CD14-positive monocyte (primary cell): ENCODE measurements at places on chromosomes 4 and X.
A peak's percentile ranks its signal among the peaks of the same experiment; 100 is the strongest.

DNA sequence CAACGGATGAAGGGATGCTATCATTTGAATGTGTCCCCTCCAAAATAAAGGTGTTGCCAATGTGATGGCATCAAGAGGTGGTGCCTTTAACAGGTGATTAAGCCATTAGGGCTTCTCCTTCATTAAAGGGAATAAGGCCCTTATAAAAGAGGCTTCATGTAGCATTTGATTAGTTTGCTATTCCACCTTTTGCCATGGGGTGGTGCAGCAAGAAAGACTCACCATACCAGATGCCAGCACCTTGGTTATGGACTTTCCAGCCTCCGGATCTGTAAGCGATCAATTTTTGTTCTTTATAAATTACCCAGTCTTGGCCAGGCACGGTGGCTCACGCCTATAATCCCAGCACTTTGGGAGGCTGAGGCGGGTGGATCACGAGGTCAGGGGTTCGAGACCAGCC, 7.9 kb upstream of the SLC25A43 start:
- DNase-seq, result no peak

DNA sequence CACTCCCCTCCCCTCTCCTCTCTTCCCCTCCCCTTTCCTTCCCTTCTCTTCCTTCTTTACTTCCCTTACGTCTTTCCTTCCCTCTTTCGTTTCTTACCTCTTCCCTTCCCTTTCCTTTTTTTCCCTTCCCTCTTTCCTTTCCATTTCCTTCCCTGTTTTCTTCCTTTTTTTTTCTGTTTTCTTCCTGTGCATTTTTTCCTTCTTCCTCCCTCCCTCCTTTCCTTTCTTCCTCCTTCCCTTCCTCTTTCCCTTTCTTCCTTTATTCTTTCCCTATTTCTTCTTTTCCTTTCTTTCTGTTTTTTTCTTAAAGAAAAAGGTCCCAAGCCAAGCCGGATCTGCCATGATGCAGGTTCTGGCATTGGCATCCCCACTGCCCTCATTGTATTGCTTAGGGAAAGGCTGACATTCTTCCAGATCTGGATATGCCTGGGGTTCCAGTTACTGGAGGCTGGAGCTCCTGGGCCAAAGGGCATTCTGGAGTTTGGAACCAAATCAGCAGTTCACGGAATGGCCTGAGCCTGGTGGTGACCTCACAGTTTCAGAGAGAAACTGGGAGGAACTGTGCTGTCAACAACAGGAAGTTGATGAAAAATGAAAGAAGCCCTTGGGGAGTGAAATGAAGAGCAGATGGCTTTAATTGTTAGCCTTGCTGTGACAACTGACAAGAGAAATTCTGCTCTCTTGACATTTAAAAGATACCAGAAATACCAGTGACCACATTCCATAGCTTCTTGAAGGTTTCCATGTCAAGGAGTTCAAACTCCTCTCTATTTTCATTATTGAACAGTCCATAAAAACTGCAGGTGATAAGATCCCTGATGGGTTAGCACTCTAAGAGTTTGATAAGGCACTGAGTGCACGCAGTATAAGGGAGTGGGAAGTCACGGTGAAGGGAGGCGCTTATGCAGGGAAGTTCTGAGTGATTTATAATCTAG, 622.1 kb downstream of the SPRY1 start:
- no peak for DNase-seq

- DNase-seq, result no peak
These were observed 1.8 kb downstream of the PRDM8 start for GRCh38 chr4:80199004-80199560.

GRCh38 chr4:24103434-24104157, 213.7 kb upstream of the PPARGC1A start:
- DNase-seq, result no peak

DNA sequence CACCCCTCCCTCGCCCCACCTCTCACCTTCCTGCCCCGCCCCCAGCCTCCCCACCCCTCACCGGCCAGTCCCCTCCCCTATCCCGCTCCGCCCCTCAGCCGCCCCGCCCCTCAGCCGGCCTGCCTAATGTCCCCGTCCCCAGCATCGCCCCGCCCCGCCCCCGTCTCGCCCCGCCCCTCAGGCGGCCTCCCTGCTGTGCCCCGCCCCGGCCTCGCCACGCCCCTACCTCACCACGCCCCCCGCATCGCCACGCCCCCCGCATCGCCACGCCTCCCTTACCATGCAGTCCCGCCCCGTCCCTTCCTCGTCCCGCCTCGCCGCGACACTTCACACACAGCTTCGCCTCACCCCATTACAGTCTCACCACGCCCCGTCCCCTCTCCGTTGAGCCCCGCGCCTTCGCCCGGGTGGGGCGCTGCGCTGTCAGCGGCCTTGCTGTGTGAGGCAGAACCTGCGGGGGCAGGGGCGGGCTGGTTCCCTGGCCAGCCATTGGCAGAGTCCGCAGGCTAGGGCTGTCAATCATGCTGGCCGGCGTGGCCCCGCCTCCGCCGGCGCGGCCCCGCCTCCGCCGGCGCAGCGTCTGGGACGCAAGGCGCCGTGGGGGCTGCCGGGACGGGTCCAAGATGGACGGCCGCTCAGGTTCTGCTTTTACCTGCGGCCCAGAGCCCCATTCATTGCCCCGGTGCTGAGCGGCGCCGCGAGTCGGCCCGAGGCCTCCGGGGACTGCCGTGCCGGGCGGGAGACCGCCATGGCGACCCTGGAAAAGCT, at the start of the genes HTT and HTT-AS:
Gene HTT, plus strand, starts transcription at position 604 of the 768 bp plus-strand sequence. Its CDS starts 145 bp downstream, at position 749.
Gene HTT-AS, minus strand, starts transcription at position 461 of the 768 bp plus-strand sequence.
- DNase-seq, result peak; percentile 92

- DNase-seq, result no peak
These were observed 125.3 kb downstream of the SOWAHB start for GRCh38 chr4:76772498-76773106.

GRCh38 chr4:46975812-46976553, 17.4 kb downstream of the GABRA4 start:
- peak; percentile 48 for DNase-seq

DNA sequence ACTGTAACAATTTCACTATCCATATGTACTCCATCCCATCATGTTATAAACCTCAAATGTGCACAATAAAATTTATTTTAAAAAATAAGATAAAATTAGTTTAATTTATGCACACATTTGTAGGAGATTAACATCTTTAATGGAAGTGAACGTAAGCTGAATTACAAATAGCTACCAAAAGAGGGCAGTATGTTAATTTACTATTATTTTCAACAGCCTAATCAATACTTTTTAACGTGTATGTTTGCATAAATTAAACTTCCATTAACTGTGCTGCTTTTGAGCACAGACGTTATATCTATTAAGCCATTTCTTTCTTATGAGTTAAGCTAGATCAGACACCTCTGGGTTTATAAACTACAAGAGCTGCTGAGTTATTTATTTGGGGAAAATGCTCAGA, 56.5 kb upstream of the PHKA2 start:
- DNase-seq, result no peak

DNA sequence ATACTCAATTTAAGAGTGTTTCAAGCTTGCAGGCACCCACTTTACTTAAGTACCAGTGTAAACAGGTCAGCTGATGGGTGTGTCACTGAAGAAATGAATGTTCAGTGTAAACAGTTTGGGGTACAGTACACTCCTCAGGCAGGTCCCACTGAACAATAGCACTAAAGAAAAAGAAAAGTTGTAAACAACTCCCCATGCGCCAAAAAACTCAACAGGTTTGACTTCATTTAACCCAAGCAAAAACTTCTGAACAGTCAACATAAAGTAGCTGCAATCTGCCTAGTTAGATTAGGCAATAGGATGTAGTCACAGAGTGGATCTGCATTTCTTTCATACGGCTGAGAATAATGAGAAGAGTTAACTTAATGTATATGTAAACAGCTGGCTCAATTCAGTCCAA, 93.2 kb downstream of the FAM13A start:
- peak; percentile 68 for DNase-seq

DNA sequence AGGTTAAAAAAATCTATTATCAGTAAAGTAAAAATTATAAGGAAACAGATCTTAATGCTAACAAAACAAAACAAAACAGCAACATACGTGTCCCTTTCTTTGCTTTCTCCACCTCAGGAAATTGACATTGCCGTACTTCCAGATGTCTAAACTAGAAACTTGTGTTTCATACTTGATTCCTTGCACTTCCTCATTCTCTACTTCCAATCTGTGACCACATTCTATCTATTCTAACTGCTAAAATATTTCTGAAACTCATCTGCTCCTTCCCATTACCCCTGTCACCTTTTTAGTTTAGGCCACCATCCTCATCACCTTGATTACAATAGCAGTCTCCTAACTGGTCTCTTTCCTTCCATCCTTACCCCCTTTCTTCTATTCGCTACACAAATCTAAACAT, 22.5 kb upstream of the RPA4 start:
- peak; percentile 0 for DNase-seq

- no peak for DNase-seq
These were observed 26.1 kb downstream of the ARHGEF6 start for GRCh38 chrX:136754651-136755050.

- no peak for DNase-seq
These were observed 98.8 kb downstream of the SOWAHB start for GRCh38 chr4:76799140-76799539.

DNA sequence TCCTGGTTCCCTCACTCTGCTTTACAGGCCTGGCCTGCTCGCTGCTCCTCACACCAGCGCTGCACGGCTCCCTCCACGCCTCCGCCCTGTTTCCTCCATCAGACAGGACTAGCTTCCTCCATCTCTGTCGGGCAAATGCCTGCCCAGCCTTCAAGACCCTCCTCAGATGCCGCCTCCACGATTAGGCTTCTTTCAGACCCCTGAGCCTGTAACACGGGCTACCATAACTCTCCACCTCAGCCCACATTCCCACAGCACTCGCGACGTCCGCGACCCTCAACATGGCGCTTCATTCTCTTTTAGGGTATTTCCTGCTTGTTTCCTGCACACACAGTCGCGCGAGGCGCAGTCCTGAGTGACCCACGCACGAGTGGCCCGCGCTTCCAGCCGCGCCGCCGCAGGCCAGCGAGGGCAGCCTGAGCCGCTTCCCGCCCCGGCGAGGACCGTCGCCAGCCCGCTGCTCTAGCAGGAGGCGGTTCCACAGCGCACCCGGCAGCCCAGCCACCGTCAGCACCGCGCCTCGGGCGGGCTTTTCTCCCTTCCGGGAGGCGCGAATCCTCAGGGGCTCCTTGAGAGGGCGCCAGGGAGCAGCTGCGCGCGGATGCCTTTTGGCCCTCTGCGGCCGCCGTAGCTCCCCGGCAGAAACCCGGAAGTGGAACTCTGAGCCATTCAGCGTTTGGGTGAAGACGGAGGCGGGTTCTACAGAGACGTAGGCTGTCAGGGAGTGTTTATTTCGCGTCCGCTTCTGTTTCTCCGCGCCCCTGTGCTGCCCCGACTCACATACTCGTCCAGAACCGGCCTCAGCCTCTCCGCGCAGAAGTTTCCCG, at the start of gene FRG1:
Gene FRG1, plus strand, starts transcription at position 695 of the 827 bp plus-strand sequence. CDS start 138 bp downstream, outside the sequence.
- peak; percentile 93 for DNase-seq

DNA sequence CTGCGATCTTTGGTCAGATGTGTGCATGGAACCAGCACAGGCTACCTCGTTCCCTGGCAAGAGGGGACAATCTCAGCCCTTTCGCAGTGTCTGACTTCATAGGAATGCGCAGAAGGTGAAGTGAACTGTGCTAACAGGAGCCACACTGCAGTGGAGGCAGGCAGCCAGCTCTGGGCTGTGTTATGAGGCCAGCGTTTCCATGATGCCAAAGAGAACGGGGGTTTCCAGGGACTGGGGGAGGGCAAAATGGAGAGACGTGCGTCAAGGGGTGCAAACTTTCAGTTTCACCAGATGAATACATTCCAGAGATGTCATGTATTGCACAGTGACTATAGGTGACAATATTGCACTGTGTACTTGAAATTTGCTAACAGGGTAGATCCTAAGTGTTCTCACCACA, 30.4 kb downstream of the CLDN34 start:
- no peak for DNase-seq

DNA sequence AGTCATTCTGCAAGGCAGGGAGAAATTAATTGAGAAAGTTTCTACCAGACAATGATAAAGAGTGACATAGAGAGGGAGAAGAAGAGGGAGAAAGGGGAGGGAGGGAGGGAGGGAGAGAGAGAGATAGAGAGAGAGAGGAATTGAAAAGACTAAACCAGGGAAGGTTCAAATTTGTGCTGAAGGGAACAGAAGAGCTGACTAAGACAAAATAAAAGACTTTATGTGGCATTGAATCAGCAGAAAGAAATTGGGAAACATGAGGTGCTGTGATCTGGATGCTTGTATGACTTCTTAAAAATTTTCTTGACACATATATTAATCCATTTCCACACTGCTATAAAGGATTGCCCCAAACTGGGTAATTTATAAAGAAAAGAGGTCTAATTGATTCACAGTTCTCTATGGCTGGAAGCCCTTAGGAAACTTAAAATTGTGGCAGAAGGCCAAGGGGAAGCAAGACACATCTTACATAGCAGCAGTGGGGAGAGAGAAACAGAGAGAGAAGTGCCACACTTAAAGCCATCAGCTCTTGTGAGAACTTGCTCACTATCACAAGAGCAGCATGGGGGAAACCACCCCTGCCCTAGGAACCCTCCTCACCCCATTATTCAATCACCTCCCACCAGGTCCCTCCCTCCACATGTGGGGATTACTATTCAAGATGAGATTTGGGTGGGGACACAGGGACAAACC, 13.5 kb upstream of the CXCL6 start:
- DNase-seq, result peak; percentile 50

DNA sequence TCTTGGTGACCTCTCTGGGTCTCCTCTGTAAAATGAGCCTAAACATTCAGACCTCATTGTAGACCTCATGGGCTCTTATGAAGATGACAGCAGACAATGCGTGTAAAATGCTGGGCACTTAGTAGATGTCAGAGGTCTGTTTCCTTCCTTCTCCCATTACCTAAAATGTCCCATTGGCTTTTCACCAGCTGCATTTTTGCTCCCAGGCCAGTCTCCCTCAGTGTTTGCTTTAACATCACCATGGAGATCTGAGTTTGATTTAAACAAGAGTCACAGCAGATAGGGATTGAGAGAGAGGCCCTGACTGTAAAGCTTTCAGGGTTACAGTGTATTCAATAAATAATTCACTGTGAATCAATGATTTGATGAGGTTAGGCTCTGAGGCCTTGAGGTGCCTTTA, 24.3 kb downstream of the PSAPL1 start:
- no peak for DNase-seq

- no peak for DNase-seq
These were observed 1730.3 kb upstream of the TENM3 start for GRCh38 chr4:180512801-180513475.

- DNase-seq, result no peak
These were observed 47.8 kb downstream of the FHDC1 start for GRCh38 chr4:152983774-152984411.

- no peak for DNase-seq
These were observed 289.8 kb downstream of the ADGRL3 start for GRCh38 chr4:61489927-61490326.

GRCh38 chrX:7170898-7171297, 22.9 kb upstream of the PUDP start:
- peak; percentile 48 for DNase-seq

GRCh38 chr4:162485486-162485885, 321.7 kb upstream of the FSTL5 start:
- DNase-seq, result no peak

GRCh38 chrX:65750674-65751469, 83.4 kb downstream of the MSN start:
- no peak for DNase-seq
